ENCODE measurements at places on chromosomes 16 and 17.

DNA sequence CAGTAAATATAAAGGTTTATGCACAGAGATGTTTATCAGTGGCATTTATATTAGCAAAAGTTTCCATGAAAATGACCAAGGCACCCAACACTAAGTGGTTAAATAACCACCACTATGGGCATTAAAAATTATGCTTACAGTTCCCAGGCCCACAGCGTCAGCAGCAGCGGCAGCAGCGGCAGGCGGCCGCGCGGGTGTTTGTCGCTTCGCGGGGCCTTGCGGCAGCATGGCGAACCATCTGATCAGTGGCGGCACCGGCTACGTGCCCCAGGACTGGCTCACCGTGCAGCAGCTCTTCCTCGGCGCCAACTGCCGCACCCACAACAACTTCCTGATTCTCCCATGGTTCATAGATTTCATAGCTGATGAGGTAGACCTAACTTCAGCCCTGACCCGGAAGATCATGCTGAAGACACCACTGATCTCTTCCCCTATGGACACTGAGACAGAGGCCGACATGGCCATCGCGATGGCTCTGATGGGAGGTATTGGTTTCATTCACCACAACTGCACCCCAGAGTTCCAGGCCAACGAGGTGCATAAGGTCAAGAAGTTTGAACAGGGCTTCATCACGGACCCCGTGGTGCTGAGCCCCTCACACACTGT is 71.0 kb downstream of the GRIN2A start:
- DNase-seq: no peak

DNA sequence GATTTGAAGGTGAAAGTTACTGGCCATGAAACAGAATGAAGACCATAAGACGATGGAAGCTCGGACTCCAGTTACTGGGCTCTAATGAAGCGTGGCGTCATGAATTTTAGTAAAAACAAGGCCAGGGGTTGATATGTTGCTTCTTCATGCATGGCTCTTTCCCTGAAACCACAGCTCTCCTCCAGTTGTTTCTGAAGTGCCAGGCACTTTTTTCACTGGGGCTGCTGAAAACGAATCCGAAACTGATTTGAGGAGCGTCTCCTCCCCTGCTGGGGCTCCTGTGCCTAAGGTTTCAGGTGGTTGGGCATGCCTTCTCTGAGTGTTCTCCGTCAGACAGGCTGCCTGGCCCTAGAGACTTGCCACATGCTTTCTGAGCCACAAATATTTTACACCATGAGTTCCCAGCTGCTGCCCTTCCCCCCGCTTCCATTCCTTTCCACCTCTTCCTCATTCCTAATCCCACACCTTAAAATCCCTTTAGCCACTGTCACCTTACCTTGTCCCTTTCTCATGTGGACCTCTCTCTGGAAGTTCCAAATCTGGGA is 3.7 kb upstream of the MYL4 start:
- no peak for DNase-seq

GRCh38 chr16:80171746-80172145 is 369.0 kb upstream of the DYNLRB2 start:
- no peak for DNase-seq

GRCh38 chr17:71936977-71937376 is 183.8 kb upstream of the SOX9 start:
- DNase-seq: no peak

DNA sequence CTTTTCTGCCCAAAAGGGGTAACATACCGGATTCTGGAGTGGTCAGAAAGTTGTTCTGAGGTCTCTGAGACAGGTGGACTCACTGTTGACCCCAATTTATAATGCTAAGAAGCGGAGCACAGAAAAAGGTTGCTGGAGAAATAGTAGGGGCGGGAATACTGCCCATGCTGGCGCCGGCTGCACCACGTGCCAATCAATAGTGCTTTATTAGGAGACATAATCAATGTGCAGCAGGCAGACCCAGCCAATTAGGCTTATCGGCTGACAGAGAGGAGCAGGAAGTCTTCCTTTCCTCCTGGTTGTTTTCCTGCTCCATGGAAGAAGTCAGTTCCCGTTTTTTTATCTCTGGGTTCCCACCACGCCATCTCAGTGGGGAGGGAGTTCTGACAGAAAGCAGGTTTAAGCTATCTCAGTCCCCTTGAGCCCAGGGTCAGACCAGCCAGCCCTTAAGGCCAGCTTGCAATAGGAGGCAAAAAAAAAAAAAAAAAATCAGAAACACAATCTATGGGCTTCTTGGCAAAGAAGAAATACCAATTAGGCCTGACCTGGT is 68.2 kb upstream of the IRX6 start:
- no peak for DNase-seq

DNA sequence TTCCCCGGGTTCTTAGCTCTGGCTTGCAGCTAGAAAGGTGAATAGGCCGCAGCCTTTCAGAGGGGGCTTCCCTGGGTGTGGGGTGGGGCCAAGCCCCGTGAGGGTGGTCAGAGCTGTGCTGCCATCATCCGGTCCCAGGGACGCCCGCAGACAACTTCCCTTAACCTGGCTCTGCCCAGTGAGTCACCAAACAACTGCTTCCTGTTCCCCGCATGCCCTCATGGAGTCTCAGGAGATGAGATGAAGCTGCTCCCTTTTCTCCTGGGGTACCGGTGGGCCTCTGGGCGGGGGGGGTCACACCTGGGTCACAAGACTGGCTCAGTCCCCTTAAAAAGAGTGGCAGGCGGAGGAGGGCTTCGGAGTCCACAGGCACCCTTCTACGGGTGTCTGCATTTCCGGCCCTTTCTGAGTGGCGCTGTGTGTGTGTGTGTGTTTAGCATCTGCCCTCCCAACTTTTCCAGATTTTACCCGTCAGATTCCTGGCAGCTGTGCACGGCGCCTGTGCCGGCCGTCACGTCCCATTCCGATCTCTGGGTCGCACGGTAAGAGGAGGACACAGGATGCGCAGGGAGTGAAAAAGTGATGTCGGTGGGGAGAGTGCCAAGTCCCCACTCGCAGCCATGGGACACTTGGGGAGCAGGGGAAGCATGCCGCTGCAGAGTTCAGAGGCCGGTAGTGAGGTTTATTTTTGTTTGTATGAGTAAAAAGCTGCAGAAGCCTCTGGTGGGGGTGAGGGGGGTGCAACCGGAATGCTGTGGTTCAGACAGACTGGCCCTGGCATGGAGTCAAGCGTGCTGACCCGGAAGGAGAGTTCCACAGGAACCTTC is 16.8 kb downstream of the HIC1 start:
- no peak for DNase-seq

- peak; percentile 76 for DNase-seq
Observed at GRCh38 chr17:7841396-7841914, 7.4 kb downstream of the KDM6B start.

DNA sequence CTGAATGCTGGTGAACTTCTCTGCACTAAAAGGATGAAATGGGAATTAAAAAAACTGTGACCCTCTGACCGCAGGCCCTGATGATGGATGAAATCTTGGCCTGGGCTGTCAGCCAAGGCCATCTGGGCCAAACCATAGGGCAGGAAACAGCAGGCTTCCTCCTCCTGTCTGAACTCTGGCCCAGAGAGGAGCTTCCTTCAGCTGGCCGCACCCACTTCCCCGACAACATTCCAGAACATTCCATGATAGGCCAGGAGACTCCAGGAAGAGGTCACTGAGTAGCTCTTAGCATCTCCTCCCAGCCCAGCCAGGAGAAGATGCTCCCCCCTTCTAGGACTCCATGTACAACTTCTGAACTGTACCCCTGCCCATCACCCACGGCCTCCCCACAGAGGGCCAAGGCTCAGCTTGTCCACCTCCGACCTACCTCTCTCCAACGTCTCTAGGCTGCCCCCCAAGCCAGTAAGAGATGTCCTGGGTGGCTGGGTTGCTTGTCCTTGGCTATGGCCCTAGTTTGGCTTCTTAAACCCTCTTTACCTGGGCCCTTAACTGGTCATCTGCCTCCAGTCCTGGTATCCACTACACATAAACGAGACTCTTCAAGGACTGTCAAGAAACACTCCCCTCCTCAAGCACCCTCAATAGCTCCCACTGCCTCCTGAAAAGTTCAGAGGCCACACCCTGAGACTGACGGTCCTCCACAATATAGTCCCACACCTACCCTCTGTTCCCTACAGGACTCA is 1.7 kb downstream of the RPH3AL start:
- no peak for DNase-seq

- no peak for DNase-seq
Observed at GRCh38 chr17:77459018-77459755, 318.4 kb downstream of the SEC14L1 start.

DNA sequence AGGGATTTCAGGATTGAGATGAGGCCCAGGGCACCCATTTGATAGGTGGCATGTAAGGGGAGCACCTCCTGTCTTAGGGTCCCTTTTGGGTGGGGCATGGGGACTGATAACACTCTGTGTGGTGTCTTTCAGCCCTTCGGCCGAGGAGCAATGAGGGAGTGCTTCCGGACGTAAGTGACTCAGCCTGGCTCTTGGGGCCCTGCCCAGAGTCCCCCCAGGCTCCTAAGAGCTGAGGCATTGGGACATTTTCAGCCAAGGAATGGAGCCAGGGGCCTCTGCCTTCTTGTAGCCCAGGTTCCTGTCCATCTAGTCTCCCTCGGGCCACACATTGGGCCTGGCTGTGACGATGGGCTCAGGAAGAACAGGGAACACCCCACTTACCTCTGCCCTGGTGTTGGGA is 44.4 kb downstream of the EEF2K start:
- DNase-seq: no peak

GRCh38 chr16:23729503-23730424 is 16.7 kb upstream of the ERN2 start:
- DNase-seq: no peak

GRCh38 chr16:590188-590814 is 435 bp downstream of the RAB40C start:
- no peak for DNase-seq

- DNase-seq: no peak
Observed at GRCh38 chr16:20760346-20760745, 3.5 kb upstream of the ACSM3 start.

GRCh38 chr17:27466376-27466742 is 10.1 kb downstream of the KSR1 start:
- no peak for DNase-seq

DNA sequence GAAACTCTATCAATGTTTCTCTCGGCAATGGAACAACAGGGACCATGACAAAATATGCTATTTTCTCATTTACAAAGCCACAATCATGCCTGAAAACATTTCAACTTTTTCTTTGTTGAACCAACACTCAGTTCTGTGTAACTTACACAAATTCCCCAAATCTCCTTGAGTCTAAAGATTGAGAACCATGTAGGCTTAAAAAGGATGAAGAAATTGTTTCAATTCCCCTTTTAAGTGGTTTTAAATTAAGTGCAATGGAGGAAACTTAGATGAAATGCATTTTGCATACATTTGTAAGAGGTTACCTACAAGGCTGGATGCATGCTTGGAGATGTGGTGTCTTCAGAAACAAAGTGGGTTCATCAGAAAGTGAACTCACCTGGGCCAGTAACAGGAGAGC is 566.4 kb upstream of the CDH11 start:
- no peak for DNase-seq

GRCh38 chr17:35666967-35667532 is 64.4 kb upstream of the RASL10B start:
- DNase-seq: no peak

- DNase-seq: no peak
Observed at GRCh38 chr17:38447502-38448085, 19.3 kb downstream of the ARHGAP23 start.

- DNase-seq: no peak
Observed at GRCh38 chr16:78189121-78189520, 89.7 kb downstream of the WWOX start.

DNA sequence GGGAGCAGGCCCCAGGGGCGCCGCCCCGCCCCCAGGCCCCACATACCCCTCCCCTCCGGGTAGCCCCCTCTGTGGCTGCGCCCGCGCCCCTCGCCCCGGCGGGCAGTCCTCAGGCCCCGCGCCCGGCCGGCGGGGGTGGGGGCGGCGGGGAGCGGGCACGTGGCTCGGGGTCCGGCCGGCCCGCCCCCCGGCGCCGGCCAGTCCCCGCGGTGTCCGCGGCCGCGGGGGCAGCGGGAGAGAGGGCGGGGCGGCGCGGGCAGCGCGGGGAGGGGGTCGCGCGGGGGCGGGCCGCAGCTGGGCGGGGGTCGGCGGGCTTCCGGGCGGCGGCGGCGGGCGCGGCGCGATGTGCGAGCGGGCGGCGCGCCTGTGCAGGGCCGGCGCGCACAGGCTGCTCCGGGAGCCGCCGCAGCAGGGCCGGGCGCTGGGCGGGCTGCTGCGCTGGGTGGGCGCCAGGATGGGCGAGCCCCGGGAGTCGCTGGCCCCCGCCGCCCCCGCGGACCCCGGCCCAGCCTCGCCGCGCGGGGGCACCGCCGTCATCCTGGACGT is 335 bp downstream of the NECAB2 start:
- no peak for DNase-seq

DNA sequence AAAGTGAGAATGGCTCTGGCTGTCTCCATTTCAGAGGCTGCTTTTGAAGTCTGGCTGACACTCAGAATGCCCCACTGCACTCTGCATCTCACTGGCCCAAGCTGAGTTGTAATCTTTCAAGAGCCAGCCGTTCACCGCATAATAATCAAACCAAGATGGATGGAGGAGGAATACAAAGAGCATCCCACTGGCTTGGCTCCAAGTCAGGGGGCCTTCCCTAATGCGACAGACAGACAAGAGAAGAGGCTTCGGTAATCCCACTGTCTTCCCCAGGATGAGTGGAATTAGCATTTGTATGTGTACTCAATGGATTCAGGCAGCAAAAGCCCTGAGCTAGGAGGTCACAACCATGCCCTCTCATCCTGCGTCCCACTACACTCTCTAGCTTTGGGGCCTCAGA is 68.0 kb downstream of the CBLN1 start:
- DNase-seq: no peak

- DNase-seq: no peak
Observed at GRCh38 chr16:13231365-13231764, 330.0 kb downstream of the SHISA9 start.

GRCh38 chr17:11986942-11987329 is 10.3 kb downstream of the ZNF18 start:
- peak; percentile 16 for DNase-seq

DNA sequence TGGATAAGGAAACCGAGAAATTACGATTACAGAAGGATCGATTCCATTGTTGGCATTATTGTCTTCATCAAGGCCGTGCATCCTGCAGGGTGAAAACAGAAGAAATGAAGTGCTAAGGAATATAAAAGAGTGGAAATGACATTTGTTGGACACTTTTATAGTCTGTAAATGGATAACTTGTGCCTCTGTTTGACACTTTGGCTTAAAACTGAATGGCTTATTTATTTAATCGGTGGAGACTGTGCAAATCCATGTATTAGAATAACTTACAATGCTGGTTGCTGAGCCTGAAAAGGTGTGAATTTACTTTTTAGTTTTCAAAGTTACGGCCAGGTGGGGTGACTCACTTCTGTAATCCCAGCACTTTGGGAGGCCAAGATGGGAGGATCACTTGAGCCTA is 31.4 kb downstream of the ITGB3 start:
- DNase-seq: no peak

- DNase-seq: peak; percentile 34
Observed at GRCh38 chr17:35731239-35731916, at the start of gene RASL10B. RASL10B (plus strand) TSS chr17:35731639; CDS start chr17:35735185, 3,546 bp downstream.

- no peak for DNase-seq
Observed at GRCh38 chr16:14186795-14187221, 115.7 kb downstream of the MRTFB start.
